ENCODE measurements at places on chromosomes 16 and 17.

DNA sequence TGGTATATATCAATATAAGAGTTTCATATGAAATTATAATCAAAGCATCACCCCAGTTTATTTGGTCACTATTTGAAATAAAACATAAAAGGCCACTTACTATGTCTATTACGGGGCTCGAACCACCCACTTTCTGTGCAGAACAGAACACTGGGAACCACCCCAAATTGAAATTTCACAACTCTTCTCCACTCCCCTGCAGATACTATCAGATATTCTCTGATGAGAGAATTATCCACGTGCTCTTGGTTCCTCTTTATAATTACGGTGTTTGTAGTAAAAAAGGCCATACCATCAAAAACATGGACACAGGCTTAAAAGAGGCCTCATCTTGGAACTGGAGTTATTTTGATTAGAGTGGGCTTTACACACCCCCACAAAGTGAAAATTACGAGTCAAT is 82.8 kb downstream of the WDR59 start:
- H3K27me3 ChIP-seq: no peaks in the 10 kb centered on the region
- peaks cover 4% of the 10 kb centered on the region for H3K36me3 ChIP-seq
- no peaks in the 10 kb centered on the region for H3K4me1 ChIP-seq
- no peak overlapping the region for H3K27ac ChIP-seq

DNA sequence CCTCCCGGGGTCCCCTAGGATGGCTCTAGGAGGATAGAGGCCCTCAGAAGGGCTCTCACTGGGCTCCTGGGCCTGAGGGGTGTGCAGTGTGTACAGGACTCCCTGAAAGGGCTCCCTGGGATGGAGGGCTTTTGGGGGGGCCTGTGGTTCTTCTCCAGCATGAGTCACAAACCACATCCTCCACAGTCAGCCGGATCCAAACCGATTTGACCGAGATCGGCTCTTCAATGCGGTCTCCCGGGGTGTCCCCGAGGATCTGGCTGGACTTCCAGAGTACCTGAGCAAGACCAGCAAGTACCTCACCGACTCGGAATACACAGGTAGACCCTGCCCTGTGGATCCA is 4.5 kb downstream of the TRPV2 start:
- no peak overlapping the region for H3K27ac ChIP-seq
- no peaks in the 10 kb centered on the region for H3K36me3 ChIP-seq

GRCh38 chr16:17109413-17109812 is 361.3 kb downstream of the XYLT1 start:
- H3K4me1 ChIP-seq: peaks cover 5% of the 10 kb centered on the region
- H3K27ac ChIP-seq: no peak overlapping the region
- H3K27me3 ChIP-seq: no peaks in the 10 kb centered on the region
- H3K36me3 ChIP-seq: no peaks in the 10 kb centered on the region
- DNase-seq: no peak

DNA sequence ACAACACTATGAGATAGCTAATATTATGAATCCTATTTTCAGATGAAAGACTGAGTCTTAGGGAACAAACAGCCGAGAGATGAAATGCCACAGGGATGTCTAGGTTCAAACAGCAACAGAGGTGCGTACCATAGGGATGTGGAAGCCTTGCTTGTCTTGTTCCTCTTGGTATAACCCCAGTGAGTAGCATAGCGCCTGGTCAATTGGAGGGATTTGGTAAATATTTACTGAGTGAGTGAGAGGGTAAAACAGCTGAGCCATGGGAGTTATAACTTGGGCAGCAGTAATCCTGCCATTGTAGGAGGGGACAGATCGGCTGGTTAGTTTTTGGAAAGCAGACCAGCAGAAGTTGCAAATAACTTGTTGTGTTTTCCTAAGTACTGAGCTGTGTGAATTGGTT is 80.2 kb downstream of the WWOX start:
- no peak overlapping the region for H3K27ac ChIP-seq
- no peaks in the 10 kb centered on the region for H3K4me1 ChIP-seq
- H3K36me3 ChIP-seq: no peaks in the 10 kb centered on the region
- DNase-seq: no peak

- no peak overlapping the region for H3K4me3 ChIP-seq
- no peaks in the 10 kb centered on the region for H3K36me3 ChIP-seq
- no peak overlapping the region for H3K27ac ChIP-seq
- H3K27me3 ChIP-seq: no peaks in the 10 kb centered on the region
These were observed 347.7 kb downstream of the NPIPA8 start for GRCh38 chr16:17988839-17989238.

GRCh38 chr17:5352681-5353289 is 66.7 kb downstream of the NUP88 start:
- H3K36me3 ChIP-seq: peaks cover 4% of the 10 kb centered on the region
- no peak for DNase-seq
- H3K27me3 ChIP-seq: no peaks in the 10 kb centered on the region
- no peak overlapping the region for H3K27ac ChIP-seq

DNA sequence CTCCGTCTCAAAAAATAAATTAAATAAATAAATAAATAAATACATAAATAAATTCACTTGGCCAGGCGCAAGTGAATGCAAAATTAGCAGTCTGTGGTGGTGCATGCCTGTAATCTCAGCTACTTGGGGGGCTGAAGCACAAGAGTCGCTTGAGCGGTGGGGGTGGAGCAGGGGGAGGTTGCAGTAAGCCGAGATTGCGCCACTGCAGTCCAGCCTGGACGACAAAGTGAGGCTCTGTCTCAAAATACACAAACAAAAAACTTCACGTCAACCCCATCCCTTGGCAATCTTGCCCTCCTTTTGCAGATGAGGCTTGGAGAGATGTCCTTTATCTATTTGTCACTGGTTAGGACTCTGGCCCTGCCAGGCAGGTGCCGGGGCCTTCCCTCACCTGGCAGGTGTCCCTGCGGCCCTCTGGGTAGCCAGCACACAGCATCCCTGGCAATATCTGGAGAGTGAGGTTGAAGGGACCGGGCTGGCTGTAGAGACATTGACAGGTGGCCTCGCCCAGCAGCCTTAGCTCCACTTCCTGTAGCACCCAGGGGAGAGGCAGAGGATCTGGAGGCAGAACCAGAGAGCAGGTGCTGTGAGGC is 4.4 kb downstream of the PRSS36 start:
- peaks cover 14% of the 10 kb centered on the region for H3K4me1 ChIP-seq
- no peak overlapping the region for H3K4me3 ChIP-seq
- no peak for DNase-seq

DNA sequence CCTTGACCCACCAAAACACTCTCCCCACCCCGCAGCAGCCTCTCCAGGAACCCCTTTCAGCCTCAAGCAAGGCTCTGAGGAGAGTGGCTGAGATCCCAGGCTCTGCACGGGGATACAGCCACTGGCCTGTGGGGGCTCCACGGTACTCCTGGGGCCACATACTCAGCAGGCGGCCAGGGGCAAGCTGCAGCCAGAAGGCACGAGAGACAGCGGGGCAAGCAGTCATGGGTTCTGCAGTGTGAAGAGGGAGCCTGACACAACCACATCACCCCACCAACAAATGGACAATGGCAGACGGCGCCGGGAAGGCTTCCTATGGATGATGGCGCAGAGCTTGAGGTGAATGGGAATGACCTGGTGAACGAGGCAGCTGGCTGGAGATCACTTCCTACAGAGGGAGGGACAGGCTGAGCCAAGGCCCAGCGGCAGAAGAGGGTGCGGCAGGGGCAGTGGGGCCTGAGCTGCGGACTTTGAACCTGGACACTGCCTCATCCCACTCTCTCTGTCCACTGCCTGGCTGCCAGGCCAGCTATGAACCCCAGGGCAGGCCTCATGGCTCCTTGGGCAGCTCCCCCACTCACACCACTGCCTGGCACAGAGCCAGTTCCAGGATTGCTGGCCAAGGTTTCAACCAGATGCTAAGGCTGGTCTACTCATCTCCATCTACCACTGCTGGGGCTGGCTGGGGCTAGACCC is 10.8 kb upstream of the BCAR1 start:
- H3K27me3 ChIP-seq: no peaks in the 10 kb centered on the region
- H3K27ac ChIP-seq: no peak overlapping the region
- no peak for DNase-seq
- H3K4me3 ChIP-seq: no peak overlapping the region
- H3K36me3 ChIP-seq: peaks cover 6% of the 10 kb centered on the region
- peaks cover 11% of the 10 kb centered on the region for H3K4me1 ChIP-seq

DNA sequence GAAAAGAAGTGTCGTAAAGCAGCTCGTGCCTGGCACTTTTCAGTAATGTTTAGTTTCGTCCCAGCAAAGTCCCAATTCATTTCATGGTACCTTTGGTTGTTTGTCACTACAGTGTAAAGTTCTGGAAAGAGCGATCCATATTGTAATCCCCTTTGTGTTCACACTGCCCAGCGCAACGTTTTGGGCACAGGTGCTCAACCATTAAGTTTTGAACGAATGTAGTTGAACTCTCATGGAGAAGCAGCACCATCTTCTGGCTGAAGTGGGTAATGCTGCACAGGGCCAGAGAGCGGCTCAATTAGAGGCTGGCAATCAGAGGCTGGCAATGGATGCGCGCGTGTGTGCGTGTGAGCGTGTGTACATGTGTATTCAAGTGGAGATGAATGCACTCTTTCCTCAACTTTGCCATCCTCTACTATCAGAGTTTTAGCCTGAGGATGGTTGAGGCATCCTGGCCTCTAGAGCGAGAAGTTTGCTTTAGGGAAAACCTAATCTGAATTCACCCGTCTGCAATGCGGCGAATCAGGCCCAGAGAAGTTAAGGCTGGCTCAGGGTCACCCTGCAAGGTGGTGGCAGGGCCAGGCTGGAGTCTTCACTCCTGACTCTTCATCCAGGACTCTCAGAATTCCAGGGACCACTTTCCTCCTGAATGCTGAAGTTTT is 29.9 kb downstream of the DYNLL2 start:
- H3K27me3 ChIP-seq: no peaks in the 10 kb centered on the region
- no peaks in the 10 kb centered on the region for H3K36me3 ChIP-seq
- H3K27ac ChIP-seq: no peak overlapping the region
- H3K4me3 ChIP-seq: no peak overlapping the region
- H3K4me1 ChIP-seq: no peaks in the 10 kb centered on the region

- DNase-seq: no peak
- no peak overlapping the region for H3K27ac ChIP-seq
- H3K4me3 ChIP-seq: peak overlapping the region; percentile 92
- no peaks in the 10 kb centered on the region for H3K4me1 ChIP-seq
- H3K36me3 ChIP-seq: no peaks in the 10 kb centered on the region
- no peaks in the 10 kb centered on the region for H3K27me3 ChIP-seq
These were observed 751 bp downstream of the DCAF7 start for GRCh38 chr17:63550817-63551639.

DNA sequence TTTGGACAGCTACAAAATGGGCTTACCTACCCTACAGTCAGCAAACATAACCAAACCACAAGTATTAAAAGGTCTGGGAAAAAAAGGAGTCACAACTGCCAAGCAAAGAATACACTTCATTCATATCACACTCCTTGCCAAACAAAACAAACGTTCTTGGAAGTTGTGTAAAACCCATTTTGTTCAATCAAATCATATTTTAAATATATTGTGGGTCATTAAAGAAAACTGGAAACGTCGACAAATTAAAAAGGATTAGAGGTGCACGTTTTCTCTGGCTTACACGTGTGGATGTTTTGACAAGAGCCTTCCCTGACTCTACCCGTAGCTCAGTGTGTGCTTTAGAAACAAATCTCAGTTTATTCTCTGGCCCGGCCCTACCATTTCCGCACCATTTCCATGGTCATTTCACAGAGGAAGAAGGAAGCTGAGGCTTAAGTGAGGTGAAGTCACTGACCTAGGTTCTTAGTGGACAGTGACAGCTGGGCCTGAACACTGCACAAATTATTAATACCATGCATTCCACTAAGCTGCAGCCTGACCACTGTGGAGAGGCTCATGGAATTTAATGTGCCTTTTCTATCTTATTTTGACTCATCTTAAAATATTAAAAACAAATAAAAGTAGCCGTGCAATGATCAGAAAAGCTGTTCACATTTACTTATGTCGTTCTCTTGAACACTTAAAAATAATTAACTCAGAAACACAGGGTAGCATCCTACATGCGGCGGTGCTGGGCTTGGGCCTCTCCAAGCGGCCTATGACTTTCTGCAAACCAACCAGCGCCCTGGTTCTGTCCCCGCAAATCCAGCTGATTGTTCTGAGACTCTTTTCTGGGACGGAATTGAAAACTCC is 968 bp downstream of the CEP112 start:
- peak overlapping the region; percentile 64 for H3K4me3 ChIP-seq
- H3K27me3 ChIP-seq: no peaks in the 10 kb centered on the region
- no peak overlapping the region for H3K27ac ChIP-seq
- H3K4me1 ChIP-seq: no peaks in the 10 kb centered on the region
- no peak for DNase-seq

GRCh38 chr17:55086635-55087058 is 118.1 kb downstream of the STXBP4 start:
- no peaks in the 10 kb centered on the region for H3K36me3 ChIP-seq
- no peaks in the 10 kb centered on the region for H3K27me3 ChIP-seq
- no peak overlapping the region for H3K4me3 ChIP-seq
- H3K4me1 ChIP-seq: no peaks in the 10 kb centered on the region

DNA sequence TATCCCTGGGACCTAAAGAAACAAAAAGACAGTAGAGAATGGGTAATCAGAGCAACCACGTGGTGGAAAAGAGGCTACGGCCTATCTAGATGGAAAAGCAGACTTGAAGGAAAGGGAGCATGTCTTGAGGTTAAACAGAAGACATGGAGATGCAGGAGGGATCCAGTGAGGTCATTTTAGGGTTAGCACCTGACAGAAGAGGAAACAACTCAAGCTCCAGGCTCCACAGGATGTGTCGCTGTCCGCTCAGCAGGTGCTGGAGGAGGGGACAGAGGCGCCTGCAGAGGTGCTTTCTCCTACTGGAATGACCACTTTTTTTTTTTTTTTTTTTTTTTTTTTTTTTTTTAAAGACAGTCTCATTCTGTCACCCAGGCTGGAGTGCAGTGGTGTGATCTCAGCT is 47.5 kb upstream of the CLEC3A start:
- no peak overlapping the region for H3K4me3 ChIP-seq
- H3K36me3 ChIP-seq: no peaks in the 10 kb centered on the region
- H3K4me1 ChIP-seq: peaks cover 4% of the 10 kb centered on the region
- no peaks in the 10 kb centered on the region for H3K27me3 ChIP-seq

DNA sequence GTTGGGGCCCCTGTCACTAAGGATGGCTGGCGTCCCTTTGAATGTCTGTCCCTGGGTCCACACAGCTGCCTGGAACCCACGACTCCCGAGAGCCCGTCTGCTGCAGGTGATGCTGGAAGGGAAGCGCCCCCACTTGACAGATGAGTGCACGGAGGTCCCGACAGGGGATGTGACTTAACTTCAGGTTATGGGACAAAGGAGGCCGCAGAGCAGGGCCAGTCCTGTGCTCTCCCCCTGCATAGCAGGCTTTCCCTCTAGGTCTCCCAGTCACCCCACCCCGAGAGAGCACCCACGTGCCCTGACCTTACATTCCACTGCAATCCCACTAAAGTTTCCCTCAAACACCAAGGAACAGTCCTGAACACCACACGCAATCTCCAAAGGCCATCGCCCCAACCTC is 6.0 kb upstream of the RCVRN start:
- H3K36me3 ChIP-seq: no peaks in the 10 kb centered on the region
- no peak overlapping the region for H3K27ac ChIP-seq
- H3K4me1 ChIP-seq: no peaks in the 10 kb centered on the region
- DNase-seq: no peak
